ENCODE measurements at places on chromosomes 1 and 21.

GRCh38 chr21:26966649-26967061 is 233 bp downstream of the ADAMTS5 start:
- no peak for DNase-seq

- peak; percentile 42 for DNase-seq
Observed at GRCh38 chr1:21334214-21335087, 44.2 kb upstream of the ECE1 start.

DNA sequence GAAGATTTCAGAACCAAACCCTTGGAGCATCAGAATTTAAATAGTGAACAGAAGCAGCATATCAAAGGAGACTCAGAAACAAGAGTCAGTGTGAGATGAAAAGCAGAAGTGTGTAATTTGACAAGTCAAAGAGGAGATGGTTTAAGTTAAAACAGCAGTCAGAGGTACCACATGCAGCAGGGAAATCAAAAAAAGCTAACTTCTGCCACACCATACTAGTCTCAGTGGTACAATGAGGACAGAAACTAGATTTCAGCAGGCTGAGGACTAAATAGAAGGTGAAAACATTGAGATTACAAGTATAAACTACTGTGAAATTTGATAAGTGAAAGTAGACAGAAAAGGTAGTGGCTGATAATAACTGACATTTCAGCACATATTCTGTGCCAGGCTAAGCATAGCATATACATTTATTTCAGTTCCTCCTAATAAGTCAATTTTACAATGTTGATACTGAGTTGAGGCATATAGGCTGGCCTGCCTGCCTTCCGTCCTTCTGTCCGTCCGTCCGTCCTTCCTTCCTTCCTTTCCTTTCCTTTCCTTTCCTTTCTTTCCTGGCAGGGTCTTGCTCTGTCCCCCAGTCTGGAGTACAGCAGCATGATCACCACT is 12.6 kb downstream of the SUCO start:
- DNase-seq, result no peak

DNA sequence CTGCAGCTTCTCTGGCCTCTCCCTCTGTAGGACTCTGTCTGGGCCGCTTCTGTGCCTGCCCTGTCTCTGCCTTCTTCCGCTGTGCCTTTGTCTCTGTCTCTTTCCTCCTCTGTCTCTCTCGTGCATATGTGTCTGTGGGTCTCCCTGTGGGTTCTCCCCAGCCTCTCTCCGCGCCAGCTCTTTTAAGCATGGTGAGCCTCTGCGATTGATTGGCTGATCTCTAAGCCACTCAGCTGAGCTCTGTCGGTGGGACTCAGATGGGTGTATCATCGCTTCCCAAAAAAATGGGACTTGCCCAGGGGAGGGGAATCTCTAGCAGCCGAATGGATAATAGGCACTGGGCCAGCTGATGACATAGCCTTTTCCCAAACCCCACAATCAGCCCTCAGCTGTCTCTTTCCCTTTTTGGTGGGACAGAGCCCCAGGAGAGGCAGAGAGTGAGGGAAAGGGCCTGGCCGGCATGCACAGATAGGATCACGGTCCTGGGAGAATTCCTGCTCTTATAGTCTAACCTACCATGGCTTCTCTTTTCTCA is at the start of gene ADAMTS4:
ADAMTS4 (minus strand) TSS at position 158 of the 535 bp plus-strand sequence. CDS start 427 bp downstream, outside the sequence.
- DNase-seq, result peak; percentile 87

DNA sequence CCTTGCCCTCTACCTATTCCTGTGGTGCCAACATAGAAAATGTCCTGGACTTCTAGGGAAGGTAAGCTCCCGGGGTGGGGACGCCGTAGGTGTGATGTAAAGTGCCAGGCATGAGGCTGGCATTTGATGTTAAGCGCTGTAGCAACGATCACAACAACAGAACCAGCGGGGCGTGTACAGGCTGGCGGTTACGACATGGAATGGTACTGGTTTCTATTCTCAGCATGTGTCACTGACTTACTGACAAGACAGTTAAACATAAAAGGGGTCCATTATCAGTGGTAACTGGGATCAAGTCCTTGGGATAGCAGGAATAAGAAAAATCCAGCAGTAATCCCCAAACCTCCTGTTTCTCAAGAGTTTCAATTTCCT is 58.9 kb downstream of the TGFBR3 start:
- DNase-seq, result no peak

DNA sequence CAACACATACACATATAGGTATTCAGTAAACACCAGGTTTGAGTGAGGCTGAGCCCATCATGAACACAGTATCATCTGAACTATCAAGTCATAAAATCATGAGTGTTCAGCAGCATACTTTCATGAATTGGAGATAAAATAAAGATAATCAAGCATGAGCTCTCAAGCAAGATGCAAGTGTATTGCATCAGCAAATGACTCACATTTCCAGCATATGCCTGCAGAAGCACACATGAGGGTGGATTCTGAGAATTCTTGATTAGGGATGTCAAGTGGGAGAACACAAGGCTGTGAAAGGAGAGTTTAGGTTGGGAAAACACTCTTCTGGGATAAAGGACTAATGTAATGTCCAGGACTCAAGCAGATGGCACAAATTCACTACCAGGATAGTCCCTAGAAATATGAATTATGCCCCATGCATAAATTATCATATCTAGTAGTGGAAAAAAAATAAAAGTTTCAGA is 299.2 kb downstream of the SRGAP2C start:
- DNase-seq, result no peak
